ENCODE measurements at places on chromosomes 16 and 17.

DNA sequence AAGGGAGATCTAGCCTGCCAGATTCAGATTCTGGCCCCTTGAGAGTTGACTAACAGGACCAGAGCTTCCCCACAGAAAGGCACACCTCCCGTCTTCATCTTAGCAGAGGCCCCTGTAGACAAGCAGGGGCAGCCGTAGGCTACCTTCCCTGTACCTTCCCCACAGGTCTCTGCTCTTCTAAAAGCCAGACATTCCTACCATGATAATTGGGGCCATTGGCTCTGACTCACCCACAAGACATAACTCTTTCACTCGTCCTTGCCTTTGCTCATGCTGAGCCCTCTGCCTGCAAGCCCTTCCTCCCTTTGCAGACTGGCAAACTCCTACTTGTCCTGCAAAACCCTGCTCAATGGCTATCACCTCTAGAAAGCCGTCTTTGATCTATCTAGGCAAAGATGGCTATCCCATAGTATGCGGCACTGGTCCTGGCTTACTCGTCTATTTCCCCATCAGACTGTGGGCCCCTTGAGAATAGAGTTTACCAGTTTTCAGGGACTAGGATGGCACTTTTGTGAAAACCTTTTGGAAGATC, 43.8 kb downstream of the PIMREG start:
- DNase-seq, result no peak

- no peak for DNase-seq
Measured at GRCh38 chr16:80309178-80309577, 231.6 kb upstream of the DYNLRB2 start.

DNA sequence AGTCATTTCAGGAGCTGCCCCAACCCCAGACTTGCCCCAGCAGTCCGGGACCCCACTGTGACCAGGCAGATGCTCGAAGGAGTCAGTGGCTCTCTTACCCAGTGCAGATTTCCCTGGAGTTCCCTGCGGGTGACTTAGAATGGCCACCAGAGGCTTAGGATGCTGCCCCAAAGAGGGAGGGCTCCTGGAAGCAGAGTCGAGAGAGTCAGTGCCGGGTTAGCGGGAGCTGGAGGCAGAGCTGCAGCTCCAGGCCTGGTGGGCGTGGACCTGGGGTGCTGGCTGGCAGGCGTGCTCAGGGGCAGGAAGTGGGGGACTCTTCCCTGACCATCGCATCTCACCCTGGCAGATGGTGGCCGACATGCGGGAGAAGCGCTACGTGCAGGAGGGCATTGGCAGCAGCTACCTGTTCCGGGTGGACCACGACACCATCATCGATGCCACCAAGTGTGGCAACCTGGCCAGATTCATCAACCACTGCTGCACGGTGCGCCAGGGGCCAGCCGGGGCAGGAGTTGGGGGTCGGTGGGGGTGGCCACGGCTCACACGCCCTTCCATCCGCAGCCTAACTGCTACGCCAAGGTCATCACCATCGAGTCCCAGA, 1.6 kb upstream of the HSD3B7 start:
- no peak for DNase-seq

DNA sequence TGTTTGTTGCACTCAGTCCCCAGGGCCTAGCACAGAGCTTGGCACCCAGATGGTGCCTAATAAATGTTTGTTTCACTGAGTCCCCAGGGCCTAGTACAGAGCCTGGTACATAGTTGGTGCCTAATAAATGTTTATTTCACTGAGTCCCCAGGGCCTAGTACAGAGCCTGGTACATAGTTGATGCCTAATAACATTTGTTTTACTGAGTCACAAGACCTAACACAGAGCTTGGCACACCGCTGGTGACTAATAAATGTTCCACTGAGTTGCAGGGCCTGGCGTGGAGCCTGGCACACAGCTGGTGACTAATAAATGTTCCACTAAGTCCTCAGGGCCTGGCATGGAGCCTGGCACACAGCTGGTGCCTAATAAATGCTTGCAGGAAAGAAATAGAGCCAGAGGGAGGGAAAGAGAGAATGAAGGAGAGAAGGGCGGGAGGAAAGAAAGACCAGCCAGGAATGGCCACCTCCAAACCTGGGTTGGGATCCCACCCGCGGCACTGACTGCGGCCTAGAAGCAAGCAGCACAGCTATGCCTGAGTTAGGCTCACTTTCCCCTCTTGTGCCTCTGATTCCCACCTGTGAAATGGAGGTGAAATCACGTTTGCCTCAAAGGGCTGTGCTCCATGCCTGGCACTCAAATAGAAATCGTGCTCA, 7.5 kb downstream of the SLC5A11 start:
- no peak for DNase-seq

GRCh38 chr17:75876938-75877751, 1.2 kb downstream of the TRIM47 start:
- DNase-seq, result peak; percentile 50

DNA sequence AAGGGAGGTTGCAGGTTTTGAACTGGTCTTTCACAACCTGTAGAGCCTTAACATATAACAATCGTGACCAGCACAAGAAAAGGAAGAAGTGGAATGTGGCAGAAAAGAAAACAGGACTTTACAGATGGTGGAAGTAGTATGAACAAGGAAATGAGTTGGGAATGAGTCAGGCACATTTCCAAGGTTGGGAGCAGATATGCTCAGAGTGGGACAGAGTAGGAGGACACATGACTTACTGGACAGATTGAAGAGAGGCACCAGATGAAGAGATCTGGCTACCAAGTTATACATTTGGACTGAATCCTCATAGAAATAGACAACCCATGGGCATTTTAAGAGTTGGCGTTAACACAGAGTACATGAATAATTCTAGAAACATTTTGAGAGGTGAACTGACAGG, 95.3 kb downstream of the ZNF18 start:
- DNase-seq, result no peak

DNA sequence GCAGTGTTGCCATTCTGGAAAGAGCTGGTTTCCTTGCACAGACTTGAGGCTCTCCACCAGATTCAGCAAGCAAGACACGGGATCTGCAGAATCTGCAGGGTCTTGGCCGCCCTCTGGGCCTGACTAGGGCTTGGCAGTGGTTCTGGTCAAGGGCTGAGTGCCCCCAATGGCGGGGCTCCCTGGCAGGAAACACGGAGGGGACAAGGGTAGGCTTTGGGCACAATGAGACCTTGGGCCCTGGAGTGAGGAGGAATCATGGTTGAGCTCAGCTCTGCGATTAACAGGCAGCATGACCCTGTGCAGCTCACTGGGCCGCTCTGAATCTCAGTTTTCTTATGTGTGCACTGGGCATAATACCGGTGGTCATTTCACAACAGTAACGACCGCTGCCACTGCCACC, 249.9 kb downstream of the GSG1L start:
- no peak for DNase-seq

GRCh38 chr17:40827746-40828453, 5.5 kb upstream of the KRT10 start:
- DNase-seq, result no peak
